ENCODE measurements at places on chromosomes 5 and 9.

- no peak for DNase-seq
These were observed 87.4 kb upstream of the PAPPA start for GRCh38 chr9:116066221-116066620.

DNA sequence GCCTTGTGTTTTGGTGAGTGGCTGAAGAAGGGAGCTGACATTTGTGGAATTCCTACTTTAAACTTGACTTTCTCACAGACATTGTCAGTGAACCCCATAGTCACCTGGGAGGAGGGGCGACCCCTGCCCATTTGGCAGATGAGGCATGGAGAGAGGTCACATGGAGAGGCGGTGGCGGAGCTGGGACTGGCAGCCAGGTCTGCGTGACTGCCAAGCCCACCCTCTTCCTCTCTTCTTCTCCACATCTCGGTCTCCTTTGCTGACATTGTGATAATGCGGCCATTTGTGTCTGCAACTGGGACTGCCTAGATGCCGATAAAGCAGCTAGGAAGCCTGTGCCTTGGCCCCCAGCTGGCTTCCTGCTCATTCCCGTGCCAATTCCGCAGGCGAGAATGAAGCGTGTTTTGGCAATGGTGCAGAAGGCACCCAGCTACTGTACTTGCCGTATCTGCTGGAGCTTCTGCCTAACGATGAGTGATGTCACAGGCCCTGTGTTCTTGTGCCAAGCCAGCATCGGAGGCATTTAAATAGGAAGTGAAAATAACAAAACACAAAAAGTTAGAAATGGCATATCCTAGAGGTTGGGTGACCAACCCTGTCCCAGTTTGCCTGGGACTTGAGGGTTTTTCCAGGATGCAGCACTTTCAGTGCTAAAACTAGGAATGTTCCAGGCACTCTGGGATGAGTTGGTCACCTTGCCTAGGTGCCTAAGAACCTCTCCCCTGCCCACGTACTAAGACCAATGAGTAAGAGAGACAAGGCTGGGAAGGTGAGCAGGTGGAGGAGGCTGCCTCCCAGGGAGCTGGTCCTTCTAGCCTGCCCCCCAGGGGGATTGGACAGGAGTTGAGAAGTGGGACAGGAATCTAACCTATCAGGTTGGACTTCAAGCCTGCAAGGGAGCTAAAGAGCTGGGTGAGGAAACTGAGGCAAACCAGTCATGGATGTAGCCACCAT is 23.6 kb downstream of the OLFML2A start:
- no peak for DNase-seq

DNA sequence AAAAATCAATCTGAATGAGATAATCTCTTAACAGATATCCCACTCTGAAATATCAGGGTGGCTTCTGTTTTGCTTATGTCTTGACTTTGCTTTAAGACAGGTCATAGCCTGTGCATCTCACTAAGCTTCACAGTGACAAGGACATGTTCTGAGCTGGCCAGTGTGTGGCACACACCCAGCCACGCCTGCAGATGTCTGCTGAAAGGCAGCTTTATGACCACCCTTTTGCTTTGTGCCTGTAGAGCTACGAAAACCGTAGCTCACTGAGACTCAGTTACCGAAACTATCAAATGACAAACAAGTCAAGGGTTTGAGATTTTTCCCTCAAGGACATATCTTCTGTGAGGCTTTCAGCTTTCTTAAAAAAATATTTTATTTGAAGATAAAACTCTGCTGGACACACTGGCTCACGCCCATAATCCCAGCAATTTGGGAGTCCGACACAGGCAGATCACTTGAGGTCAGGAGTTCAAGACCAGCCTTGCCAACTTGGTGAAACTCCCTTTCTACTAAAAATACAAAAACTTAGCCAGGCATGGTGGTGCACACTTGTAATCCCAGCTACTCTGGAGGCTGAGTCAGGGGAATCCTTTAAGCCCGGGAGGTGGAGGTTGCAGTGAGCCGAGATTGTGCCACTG is 233.2 kb downstream of the SPATA31A1 start:
- no peak for DNase-seq

DNA sequence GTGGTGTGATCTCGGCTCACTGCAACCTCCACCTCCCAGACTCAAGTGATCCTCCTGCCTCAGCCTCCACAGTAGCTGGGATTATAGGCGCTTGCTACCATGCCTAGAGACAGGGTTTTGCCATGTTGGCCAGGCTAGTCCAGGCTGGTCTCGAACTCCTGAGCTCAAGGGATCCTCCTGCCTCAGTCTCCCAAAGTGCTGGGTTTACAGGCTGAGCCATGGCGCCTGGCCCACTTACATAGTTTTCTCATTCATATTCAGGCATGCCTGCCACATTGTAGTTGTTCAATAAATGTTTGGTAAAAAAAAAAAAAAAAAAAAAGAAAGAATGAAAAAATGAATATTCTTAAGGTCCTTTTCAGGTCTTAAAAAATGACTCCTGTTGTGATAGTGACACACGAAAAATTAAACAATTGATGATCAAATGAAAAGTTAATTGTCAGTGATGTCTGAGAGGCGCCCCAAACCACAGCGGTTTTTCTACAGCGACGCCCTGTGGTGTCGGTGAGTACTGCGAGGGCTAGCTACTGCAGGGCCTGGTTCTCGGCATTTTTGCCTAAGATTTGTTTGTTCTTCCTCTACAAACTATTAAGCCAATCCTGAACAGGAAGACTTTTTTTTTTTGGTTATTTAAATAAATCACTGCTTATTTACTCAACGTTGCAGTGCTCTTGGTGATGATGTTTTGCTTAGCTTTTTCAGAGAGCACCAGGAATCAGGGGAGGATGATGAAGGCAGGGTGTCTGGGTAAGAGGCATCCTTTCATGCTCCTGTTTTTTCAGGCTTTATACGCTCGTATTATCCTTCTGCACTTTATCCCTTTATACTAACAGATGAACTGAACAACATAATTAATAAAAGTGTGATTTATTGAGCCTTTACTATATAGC is 67.0 kb upstream of the DPYSL3 start:
- DNase-seq = peak; percentile 68

- DNase-seq = peak; percentile 28
These were observed 8.7 kb upstream of the RANBP6 start for GRCh38 chr9:6024035-6024554.

Measured in activated CD4-positive, alpha-beta T cell treated with anti-CD3 and anti-CD28 coated beads for 36 hours (primary cell).